Activated CD4-positive, alpha-beta T cell treated with anti-CD3 and anti-CD28 coated beads, Interleukin-2, amount 50 U/mL, for 48 hours (primary cell): ENCODE measurements at places on chromosomes 3 and 15.

GRCh38 chr15:65221697-65222096 lies 10.4 kb upstream of the CILP start:
- DNase-seq = no peak

- no peak for DNase-seq
Measured at GRCh38 chr3:141777957-141778813, 15.0 kb downstream of the GRK7 start.

GRCh38 chr15:59965741-59966140 lies 38.4 kb upstream of the FOXB1 start:
- no peak for DNase-seq

DNA sequence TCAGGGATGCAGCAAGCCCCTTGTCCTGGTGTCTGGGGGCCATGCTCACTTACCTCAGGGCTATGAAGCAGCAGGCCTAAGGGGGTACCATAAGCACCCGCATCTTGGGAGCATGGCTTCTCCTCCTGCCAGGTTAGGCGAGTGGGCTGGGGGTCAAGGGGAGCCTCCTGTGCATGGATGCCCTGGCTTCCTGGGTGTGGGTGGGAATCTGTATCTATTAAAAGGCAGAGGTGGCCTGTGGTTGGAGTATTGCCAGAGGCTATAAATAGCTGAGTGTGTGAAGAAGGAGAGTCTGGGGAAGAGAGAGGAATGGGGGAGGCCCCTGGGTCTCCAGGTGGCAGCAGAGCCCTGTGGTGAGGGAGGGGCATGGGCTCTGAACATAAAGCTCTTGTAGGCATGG lies 19.5 kb downstream of the ACVR2B start:
- DNase-seq = no peak

- no peak for DNase-seq
Measured at GRCh38 chr3:190696777-190697501, 165.6 kb downstream of the GMNC start.

- DNase-seq = no peak
Measured at GRCh38 chr3:26505399-26505798, 117.2 kb upstream of the LRRC3B start.
